ENCODE measurements at places on chromosomes 3 and 15.

- DNase-seq = no peak
Measured at GRCh38 chr15:41926185-41927056, 32.6 kb upstream of the SPTBN5 start.

GRCh38 chr3:26614006-26614685, 8.4 kb upstream of the LRRC3B start:
- no peak for DNase-seq

- no peak for DNase-seq
Measured at GRCh38 chr3:41710646-41711388, 251.1 kb downstream of the ULK4 start.

DNA sequence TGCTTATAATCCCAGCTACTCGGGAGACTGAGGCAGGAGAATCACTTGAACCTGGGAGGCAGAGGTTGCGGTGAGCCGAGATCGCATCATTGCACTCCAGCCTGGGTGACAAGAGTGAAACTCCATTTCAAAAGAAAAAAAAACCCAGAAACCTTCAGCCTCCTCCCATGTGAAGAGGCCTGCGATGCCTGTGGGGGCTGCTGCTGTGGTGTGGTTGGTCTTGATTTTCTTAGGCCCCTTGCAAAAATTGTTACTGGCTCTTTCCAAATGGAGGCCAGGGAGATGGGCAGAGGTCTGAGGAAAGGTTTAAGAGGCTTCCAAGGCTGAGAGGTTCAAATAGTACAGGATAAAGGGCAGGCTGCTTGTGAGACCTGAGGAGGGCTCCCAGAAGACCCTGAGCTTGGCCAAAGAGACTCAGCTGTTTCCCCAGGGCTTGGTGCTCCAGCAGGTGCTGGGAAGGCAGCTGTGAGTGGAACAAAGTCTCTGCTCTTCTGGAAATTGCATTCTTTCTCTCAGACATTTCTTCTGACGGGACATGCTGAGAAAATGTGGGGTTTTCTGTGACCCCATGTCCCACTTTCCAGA, 18.4 kb downstream of the GCSAM start:
- DNase-seq = no peak

DNA sequence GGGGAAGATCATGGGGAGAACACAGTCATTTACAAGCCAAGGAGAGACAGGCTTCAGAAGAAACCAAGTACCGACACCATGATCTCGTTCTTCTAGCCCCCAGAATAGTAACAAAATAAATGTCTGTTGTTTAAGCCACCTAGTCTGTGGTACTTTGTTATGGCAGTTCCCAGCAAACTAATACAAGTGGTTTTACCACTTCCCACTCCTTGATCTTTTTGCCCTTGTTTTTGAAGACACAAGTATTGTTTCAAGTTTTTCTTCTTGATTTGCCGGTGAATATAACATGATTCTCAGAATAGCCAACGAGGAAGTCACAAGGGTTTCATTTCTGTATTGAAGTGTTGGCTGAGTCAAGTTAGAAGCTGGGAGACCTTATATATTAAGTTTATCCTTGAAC, 220.3 kb downstream of the SOX2 start:
- no peak for DNase-seq

DNA sequence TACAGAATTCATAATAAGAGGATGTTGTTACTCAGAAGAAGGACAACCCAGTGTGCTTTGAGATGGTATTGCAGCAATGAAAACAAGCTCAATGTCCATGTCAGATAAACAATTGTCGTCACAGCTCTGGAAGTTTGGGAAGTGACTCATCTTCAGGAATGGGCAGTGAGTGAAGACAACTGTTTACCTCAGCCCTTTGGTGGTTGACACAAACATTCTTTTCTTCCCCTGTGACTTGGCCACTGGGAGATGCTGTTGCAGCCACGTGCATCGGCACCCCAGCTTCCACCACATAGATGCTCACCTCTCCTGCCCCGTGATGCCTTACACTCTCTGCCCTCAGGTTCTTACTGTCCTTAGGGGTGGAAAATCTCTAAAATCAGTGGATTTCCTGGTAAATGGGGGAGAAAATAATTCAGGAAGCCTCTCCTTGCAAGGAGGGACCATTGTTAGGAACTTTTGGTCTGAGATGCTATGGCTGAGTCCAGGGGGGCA, 114.1 kb upstream of the GALNT15 start:
- no peak for DNase-seq

DNA sequence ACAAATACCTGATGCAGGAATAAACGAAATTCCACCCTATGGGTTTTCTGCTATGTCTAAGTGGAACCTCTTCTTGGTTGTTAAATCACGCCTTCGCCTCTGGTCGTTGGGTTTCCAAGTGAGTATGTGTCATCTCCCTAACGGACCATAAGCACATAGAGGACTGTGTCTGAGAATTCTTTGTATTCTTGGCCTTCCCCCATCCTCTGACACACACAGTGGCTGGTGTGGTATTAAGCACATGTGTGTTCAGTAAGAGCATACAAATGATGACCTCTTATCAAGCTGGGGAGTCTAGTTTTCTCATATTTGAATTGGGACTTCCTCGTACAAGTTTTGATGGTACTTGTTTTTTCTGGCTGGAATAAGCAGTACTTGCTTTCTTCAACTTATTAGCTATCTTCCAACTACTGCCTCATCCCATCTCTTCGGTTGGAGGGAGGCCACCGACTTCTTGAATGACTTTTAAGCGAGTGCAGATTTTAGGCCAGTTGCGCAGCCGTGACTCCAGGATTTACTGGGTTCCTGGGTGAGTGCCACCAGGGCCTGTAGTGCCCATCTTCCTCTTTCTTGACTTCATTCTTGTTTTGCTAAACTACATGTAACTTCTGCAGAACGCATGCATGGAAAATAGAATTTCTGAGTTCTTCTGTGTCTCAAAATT, 240.2 kb downstream of the ADAMTS17 start:
- DNase-seq = no peak

GRCh38 chr15:78993931-78994530, 49.2 kb upstream of the CTSH start:
- no peak for DNase-seq

DNA sequence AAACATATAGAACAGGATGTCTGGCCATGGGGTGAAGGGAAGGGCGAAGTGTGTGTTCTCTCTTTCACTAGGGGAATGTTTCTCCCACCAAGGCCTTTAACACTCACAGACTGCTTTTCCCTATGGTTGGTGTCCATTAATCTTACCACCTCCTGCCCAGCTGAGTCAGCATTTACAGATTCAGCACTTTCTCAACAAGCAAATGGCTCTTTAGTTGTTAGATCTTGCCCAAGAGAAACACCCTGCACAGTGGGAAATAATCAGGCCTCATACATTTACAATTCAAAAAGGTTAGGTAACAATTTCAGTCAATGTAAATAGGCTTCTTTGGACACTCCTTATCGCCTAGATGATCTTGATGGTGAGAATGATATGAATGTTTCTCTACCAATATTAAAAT, 418.2 kb downstream of the EPHA3 start:
- no peak for DNase-seq

DNA sequence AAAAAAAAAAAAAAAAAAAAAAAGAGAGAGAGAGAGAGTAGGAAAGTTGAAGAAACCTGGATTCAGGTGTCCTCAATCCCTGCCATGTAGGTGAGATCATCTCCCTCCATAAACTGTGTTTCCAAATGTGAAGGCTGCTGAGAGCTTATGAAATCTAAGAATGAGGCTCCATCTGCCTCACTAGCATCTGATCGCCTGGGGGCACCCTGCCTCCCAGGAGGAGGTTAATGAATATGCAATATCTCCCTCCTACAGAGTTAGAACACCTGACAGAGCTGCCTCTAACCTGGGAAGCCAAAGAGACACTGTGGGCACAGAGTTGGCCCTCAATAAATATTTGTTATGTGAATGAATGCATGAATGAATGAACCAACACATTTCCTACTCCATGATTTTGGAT, 23.8 kb upstream of the ZNF148 start:
- DNase-seq = no peak

- no peak for DNase-seq
Measured at GRCh38 chr15:81073801-81074200, 60.3 kb upstream of the CFAP161 start.

DNA sequence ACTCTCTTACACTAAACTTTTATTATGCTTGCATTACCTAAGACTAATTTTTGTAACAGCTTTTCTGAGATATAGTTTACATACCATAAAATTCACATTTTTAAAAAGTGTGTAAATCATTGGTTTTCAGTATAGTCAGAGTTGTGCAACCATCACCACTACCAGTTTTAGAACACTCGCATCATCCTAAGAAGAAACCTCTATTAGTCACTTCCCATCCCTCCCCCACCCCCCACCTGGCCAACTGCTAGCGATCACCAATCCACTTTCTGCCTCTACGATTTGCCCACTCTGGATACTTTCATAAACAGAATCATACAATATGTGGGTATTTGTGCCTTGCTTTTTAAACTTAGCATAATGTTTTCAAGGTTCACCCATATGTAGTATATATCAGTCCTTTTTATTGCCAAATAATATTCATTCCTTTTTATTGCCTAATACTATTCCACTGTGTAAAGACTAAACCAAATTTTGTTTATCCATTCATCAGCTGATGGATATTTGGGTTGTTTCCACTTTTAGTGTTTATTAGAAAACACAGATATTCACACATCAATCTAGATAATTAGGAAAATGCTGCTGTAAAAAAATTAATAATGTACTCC, 23.0 kb downstream of the UBP1 start:
- no peak for DNase-seq

GRCh38 chr3:159948429-159949144, 40.0 kb upstream of the IL12A start:
- no peak for DNase-seq

GRCh38 chr15:26572602-26573350, 200.1 kb downstream of the GABRB3 start:
- DNase-seq = no peak

DNA sequence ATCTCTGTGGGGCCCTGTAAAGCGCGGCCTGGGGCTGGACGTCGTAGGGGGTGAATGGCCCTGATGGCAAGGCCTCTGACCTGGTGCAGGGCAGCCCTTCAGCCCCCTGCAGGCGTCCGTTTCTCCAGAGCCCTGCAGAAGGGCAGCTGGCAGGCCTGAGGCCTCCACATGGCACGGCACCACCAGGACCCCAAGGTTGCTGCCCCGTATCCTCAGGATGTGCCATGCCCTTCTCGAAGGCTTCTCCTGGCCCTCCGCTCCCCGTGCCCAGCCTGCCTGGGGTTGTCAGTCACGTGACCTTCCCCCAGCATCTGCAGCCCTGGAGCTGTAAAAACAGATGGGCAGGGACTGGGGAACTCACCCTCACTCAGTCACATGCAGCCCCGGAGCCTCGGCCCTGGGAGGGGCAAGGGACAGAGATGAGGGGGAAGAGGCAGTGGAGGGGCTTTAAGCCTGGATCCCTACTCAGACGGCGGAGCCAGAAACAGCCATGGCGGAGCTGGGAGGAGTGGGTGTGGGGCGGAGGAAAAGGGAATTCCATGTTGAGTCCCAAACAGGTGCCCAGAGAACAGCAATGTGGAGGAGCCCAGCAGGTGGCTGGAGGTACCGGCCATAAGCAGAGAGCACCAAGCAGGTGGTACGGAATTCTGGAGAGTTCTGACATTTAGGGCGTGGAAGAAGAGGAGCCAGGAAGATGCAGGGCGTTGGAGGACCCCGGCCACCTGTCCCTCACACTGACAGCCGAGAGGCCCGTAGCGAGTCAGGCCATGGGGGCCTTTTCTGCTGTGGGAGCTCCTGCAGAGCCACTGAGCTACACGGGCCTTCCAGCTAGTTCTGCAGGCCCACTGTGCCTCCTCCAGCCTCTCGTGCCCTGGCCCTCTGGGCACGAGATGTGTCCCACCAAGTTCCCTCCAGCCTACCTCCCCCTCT, 193.1 kb downstream of the XXYLT1 start:
- DNase-seq = no peak

DNA sequence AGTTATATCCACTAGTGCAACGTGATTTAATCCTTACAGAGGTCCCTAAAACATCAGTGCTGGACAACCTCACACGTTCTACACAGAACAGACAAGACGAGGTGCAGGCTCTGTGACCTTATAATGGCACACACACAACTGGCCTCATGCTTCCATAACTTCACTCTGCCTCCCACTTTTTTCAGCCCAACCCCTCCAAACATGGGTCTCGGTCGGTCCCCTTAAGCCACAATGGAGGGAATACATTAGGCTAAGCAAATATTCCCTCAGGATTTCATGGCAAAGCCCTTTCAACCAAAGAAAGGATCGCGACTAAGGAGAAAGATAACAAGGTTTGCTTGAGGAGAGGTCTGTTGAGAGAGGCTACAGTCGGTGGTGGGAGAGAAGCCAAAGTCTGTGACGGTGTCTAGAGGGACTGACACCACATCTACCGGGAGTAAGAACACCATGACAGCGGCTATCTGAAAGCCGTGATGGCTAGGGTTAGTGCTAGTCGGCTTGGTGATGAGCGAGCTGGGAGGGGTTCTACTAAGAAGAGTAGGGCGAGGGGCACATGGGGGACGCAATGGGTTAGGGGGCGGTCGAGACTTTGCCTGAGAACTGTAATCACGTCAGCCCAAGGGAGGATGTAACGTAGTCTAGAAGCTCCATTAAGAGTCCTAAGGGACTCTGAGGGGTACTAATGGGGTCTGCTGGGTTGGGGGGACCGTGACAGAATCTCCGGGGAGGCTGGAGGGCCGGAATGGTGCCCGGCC, 1.0 kb downstream of the MYO9A start:
- no peak for DNase-seq
